ENCODE measurements at places on chromosomes 3 and 15.

DNA sequence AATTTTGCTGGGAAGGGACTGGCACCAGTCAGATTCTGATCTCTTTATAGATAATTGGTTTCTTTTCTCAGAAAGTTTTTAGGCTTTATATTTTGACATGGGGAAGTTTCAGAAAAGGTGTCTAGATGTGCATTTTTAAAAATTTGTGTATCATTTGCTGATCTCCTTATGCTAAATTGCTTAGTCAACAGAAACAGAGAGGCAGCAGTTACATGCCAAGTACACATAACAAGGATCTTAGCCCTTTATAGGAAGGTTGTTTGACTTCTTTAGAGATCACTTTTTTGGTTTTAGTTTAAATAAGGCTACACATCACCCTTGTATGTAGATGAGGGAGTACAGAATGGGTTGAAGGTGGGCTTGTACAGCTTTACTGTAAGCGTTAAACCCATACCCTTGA lies 53.5 kb downstream of the RAP2B start:
- no peak for DNase-seq

GRCh38 chr3:72739531-72740466 lies 108.4 kb downstream of the SHQ1 start:
- no peak for DNase-seq

DNA sequence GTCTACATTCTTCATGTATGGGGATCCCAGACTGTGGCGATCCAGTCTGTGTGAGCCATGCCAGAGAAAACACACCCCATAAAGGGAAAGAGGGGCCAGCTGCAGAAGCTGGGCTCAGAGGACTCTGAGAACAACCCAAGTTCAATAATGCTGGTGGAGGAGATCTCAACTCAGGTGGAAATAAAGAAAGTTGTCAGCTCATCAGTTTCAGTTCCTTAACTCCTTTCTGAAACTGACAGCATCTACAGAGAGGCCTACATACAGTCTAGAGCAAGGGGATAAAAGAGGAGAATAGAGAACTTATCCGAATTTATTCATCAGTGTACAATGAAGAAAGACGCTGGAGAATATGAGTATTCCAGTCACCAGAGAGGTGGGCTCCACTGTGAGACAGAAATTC lies 77.0 kb downstream of the NTRK3 start:
- no peak for DNase-seq

GRCh38 chr3:50509715-50510114 lies 6.3 kb upstream of the CACNA2D2 start:
- no peak for DNase-seq

DNA sequence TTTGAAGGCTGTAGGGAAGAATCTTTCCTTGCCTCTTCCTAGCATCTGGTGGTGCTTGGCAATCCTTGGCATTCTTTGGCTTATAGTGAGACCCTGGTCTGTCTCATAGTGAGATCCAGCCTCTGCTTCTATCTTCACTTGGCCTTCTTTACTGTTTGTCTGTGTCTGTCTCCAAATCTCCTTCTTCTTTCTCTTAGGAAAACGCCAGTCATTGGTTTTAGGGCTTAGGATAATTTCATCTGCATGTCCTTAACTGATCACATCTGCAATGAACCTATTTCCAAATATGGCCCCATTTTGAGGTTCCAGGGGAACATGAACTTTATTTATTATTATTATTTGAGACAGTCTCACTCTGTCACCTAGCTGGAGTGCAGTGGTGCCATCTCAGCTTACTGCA lies 25.8 kb downstream of the KAT2B start:
- DNase-seq = no peak

- no peak for DNase-seq
These were observed 19.6 kb upstream of the C3orf80 start for GRCh38 chr3:160205606-160206005.

DNA sequence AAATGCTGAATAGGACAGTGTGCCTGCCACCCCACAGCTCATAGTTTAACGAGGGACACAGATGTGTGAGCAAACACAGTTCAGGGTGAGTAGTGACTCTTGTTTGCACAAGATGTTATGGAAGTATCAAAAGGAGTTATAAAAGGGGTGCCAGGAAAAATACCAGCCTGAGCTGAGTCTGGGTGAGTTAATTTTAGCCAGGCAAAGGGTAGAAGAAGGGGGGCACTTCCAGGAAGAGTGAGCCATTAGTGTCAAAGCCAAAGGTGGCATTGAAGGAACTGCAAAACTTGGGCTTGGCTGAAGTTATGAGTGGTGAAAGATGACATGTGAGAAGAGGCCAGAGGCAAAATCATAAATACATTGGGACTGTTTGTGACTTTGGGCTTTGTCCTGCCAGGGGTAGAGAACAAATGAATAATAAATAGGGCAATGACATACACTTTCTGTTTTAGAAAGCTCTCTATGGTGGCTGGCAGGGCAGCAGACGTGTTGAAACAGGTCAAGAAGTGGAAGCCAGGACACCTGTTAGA lies 1.9 kb upstream of the SPPL2A start:
- DNase-seq = peak; percentile 9

DNA sequence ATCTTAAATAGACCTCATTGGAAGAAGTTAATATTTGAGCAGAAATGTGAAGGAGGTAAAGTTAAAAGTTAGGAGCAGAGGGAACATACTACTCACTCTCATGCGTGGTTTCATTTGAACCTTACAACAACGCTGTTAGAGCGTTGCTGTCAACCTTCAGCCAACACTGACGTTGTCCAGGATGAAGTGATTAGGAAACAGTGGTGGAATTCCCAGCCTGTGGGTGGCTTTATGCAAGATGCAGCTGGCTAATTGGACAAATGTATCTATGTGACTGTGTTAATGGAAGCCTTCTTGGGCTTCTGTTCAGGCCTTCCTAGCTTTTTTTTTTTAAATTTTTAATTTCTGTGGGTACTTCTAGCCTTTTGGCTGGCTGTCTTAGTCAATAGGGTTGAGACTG lies 40.5 kb downstream of the PTPRG start:
- DNase-seq = peak; percentile 39

DNA sequence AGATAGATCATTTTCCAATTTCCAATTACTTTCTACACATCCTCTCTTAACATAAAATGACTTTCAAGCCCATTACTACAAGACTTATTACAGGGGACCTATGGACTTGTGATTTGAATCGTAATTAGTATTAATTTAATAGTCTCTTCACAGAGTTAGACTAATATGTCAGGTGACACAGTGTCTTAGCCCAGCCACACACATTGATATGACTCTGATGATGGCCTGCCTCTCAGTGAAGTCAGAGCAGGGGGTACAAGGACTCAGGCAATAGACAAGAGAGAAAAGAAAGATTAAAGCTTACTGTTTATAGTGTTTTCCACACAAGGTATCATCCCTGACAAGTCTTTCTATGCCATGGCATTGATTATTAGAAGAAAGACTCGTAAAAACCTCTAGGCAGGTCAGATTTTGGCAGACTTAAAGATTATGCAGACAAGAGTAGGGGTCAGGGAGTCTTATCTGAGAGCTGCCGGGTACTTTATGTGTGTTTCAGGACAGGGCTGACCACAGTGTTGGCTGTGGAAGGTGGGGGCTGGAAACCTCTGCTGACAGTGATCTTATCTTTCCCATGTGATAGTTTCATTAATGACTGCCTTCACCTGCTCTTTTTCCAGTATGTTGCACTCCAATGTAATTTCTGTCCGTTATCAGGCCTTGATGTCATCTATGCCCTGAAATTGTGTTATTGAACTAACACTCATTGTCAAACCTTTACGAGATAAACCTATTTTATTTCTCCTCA lies 50.1 kb downstream of the B3GALNT1 start:
- DNase-seq = no peak

- peak; percentile 36 for DNase-seq
These were observed 30.4 kb downstream of the NXPE3 start for GRCh38 chr3:101809178-101810021.
